Activated CD8-positive, alpha-beta memory T cell treated with anti-CD3 and anti-CD28 coated beads, Interleukin-2, amount 10 ng/mL, durations not matched to agents 7 days and 5 days (primary cell): ENCODE measurements at places on chromosomes 12 and 14. TPM values are rescaled to one million over a fixed set of nuclear protein-coding genes. Genes with fewer than 3 reads are reported as not detected.
A peak's percentile ranks its signal among the peaks of the same experiment; 100 is the strongest.

- peak; percentile 47 for DNase-seq
Measured at GRCh38 chr14:94129758-94130414, 482 bp upstream of the IFI27L2 start.

DNA sequence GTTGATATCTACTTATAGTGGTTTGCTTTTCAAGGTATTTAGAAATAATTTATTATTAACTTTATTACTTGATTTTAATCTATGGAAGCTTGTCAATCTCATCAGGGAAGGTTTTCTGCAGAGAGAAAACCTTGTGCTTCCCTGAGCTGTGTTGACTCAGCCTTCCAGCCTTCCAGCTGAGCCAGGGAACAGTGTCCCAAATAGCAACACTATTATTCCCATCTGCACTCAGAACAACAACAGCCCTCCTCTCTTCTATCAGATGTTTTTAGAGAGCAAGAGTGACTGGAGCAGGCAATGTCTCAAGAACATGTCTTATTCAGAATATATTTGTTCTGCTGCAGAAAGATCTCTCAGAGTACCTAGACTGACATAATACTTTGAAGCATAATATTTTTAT, 389.9 kb upstream of the GARIN6 start:
- DNase-seq: no peak

- DNase-seq: no peak
Measured at GRCh38 chr14:50544911-50545310, 12.5 kb upstream of the MAP4K5 start.

DNA sequence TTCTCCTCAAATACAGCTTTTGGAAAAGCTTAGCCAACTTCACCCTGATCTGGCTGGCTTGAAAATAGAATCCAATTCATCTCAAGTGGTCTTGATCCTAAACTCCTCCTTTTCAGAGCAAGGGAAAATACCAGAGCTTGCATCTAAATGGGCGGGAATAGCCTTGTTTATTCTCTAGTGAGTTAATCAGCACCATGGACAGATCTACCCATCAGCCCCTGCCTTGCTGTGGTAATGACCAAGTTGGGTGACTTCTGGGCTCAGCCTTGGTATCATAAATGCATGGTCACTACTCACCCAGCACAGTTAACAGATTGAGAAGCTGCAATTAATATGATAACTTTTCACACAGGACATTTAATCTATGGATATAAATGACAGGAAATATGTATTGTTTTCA, 196.6 kb downstream of the GLT1D1 start:
- no peak for DNase-seq

GRCh38 chr14:92754966-92755365, 6.5 kb upstream of the LGMN start:
- no peak for DNase-seq

DNA sequence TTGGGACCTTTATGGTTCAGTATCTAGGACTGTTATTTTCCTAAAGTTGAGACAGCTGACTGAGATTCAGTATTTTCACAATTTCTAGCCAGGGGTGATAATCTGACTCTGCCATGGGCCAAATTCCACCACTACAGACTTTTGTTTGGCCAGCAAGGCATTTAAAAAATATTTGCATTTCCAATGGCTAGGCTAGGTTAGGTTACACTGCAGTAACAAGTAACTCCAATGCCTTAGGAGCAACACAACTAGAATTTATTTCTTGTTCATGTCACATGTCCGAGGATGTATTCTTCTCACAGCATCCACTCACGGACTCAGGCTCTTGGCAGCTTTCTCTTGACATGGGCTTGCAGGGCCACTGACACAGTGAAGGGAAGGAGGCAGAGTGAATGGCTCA, 83.0 kb downstream of the CPSF2 start:
- no peak for DNase-seq

DNA sequence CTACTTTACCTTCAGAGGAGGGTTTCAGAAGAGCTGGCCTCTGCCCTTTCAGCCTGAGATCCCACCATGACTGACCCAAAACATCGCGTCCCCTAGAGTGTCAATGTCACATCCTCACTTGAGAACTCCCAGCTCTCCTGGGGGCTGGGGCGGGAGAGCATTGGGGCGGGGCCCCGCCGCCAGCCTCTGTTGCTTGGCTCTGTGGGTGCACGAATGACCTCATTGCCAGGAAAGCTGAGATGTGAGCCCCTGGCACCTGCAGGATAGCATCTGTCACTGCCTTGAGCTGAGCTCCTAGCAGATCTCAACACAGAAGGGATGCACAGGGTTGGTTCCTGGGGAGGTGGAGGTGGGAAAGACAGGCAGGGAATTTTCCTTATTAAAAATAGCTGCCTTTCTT, 20.6 kb upstream of the MYL2 start:
- no peak for DNase-seq

DNA sequence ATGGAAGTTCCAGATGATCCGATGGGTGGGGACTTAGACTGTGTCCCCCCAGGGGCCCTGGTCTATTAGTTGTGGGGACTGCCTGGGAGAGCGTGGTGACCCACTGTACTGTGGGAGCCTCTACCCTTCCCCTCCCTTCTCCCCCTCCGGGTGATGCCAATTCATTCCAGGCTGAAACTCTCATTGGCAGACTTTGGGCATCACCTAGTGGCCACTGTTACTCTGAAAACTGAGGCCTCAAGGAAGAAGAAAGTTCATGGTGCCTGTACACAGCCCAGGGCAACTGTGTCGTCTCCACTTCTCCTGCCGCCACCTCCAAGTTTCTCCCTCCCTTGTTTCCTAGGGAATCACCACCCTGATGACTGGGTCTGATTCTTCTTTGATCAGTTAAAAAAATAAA, 173.6 kb upstream of the ALG10B start:
- DNase-seq: no peak

Gene C3AR1
- total RNA-seq: 10.7 TPM

Gene KLHL28
- total RNA-seq: 12.1 TPM

Gene IAPP
- not detected for total RNA-seq

Gene NTN4
- total RNA-seq: not detected

Gene RAD9B
- total RNA-seq: 2.2 TPM
